ENCODE measurements at places on chromosomes 16 and 17.

- no peak for DNase-seq
These were observed 10.2 kb upstream of the ETV4 start for GRCh38 chr17:43556292-43556691.

GRCh38 chr16:9055661-9056060 is 35.8 kb upstream of the HAPSTR1 start:
- no peak for DNase-seq

DNA sequence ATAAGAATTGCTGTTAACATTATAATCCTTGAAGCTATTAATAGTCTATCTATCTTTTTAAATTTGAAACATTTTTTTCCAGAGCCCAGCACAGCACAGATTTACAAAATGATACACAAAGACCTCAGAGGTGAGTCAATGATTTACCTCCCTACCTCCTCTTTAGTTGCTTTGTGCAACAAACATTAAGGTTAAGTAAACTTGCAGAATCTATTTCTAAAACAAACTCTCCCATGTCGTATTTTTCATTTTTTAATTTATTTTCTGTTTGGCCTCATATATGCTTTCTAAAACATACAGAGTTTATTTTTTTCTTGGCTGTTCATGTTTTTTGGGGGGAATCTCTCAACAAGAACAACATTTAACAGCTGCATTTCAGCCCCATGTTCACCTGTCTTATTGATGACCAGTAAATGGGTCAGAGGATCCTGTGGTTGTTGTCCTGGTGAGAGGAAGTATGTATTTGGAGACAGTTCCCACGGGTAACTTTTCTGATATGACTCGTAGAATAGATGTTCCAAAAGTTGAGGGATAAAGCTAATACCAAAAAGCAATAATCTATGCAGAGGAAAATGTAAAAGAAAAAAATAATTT is 42.6 kb downstream of the ABCA9 start:
- no peak for DNase-seq

DNA sequence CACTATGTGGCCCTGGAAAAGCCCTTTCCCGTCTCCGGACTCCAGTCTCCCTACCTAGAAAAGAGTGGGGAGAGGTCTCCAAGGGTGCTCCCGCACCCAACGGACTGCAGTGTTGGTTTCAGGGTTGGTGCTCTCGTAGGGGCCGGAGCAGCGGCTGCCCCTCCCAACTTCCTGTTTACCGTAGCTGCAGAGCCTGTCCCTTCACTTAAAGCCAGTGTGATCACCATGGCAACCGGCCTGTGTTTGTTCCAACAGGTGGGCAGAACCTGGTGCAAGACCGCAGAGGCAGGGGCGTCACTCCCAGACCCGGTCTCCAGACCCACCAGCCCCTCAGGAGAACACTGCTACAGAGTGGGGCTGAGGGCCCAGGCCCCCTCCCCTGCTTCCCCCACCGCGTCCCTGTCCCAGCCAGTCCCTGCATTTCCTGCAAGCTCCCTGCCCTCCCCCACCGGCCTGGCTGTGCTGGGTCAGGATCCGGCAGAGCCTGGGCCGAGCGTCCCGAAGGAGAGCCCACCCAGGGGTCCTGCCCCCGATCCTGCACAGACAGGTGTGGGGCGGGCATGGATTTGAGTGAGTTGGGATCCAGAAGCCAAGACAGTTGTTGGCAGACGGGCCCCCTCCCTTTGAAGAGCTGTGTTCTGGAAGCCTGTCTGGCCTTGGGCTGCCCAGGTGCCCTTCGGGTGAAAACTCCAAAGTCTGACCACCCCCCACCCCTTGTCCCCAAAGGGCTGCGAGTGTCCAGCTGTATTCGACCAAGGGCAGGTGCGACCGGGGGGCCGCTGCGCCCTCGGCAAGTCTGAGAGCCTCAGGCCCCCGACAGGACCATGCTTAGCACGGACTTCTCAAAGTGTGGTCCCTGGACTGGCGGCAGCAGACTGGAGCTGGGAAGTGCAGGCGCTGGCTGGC is 1.5 kb upstream of the BAIAP3 start:
- peak; percentile 85 for DNase-seq

DNA sequence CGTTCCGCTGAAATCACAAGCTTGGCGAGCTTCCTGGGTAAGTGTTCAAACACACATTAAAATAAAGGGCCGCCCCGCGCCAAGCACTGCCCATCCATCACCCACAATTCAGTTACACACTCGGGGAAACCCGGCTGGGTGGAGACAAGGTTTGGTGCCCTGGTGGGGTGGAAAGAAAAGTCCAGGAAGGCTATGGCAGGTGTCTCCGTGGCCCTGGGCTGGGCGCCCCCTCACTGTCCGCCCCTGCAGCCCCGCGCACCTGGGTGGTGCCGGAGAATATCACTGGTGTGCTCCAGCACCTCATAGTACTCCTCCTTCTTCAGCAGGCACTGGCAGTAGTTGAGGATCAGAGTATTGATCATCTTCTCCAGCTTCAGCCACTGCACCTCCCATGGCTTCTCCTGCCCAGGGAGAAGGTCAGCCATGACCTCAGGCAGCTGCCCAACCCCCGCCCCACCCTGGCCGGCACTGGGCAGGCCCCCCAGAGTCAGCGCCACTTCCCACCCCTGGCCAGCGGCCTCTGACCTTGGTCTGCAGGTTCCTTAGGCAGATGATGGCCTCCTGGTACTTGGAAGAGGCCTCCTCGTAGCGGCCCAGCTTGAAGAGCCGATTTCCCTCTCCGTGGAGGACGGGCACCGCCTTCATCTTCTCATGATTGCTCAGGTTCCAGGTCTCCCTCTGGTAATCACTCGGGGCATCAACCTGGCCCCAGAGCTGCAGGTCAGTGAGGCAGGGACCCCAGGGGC is 8.4 kb downstream of the AIPL1 start:
- DNase-seq: no peak

DNA sequence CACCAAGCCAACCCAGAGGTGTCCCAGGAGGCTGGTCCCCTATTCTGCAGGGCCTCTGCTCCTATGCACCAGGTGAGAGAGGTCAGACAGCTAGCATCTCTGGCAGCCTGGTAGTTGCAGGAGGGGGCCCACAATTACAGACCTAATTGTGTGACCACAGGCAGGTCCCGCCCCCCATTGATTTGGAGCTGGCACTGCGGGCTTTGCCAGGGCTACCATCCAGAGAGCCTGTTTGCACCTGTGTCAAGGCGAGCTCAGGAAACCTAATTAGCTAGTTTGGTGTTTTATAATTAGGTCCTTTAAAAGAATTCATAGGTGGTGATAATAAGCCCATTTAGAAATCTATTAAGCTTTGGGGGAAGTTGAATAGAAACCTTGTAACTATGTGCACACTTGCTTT is 90.2 kb downstream of the MRM1 start:
- DNase-seq: no peak

DNA sequence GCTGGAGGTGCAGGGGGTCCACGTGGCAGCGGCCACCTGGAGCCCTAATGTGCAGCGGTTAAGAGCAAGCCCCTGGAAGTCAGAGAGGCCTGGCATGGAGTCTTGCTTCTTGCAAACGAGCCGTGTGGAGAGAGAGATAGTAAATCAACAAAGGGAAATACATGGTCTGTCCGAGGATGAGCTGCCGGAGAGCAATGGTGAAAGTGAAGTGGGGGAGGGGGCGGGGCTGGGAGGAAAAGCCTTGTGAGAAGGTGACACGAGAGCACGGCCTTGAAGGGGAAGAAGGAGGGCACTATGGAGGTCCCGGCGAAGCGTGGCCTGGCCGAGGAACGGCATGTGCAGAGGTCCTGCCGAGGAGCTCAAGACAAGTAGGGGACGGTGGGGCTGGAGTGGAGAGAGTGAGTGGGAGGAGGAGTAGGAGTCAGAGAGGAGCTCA is 6.0 kb upstream of the SERPINF1 start:
- no peak for DNase-seq

DNA sequence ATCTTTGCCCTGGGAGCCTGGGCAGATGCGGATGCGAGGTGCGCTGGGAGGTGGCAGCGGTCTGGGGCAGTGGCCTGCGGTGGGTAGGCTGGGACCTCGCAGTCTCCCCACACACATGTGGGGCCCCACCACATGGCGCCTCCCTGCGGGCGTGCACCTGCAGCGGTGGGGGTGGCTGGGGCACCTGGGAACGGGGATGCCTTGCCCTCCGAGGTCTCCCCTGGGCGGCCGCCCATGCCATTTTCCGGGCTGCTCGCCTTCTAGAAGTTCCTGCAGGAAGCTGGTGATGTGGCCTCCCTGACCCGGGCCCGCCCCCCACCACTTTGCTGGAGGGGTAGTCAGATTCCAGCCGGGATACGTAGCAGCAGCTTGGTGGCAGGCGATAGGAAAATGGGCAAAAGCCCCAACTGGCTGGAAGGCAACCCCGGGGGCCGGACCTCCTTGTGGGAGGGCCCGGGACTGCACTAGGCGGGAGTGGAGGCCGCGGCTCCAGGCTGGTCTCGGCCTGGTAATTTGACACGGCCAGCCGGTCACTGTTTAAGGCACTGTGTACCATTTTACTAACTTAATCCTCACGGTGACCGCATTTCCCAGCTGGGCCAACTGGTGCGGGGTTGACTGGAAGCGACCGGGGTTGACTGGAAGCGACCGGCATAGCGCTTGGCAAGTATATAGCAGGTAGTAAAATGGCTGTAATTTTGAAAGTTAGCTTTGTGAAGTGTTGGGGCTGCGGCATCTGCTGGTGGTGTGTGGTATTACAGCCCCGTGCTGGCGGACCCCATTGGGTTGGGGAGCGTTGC is 38.5 kb downstream of the IGF2BP1 start:
- peak; percentile 85 for DNase-seq

DNA sequence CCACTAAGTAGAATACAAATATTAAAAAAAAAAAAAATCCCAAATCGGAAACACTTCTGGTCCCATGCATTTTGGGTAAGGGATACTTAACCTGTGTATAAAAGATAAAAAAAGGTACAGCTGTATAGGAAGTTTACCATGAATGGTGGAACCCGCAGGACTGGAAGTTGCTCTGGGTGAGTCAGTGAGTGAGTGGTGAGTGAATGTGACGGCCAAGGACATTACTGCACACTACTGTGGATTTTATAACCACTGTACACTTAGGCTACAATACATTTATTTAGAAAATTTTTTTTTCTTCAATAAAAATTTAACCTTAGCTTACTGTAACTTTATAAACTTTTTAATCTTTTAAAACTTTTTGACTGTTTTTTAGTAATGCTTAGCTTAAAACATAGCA is 71.3 kb upstream of the BCAR1 start:
- no peak for DNase-seq

GRCh38 chr16:12461201-12461600 is 342.5 kb downstream of the CPPED1 start:
- DNase-seq: no peak

DNA sequence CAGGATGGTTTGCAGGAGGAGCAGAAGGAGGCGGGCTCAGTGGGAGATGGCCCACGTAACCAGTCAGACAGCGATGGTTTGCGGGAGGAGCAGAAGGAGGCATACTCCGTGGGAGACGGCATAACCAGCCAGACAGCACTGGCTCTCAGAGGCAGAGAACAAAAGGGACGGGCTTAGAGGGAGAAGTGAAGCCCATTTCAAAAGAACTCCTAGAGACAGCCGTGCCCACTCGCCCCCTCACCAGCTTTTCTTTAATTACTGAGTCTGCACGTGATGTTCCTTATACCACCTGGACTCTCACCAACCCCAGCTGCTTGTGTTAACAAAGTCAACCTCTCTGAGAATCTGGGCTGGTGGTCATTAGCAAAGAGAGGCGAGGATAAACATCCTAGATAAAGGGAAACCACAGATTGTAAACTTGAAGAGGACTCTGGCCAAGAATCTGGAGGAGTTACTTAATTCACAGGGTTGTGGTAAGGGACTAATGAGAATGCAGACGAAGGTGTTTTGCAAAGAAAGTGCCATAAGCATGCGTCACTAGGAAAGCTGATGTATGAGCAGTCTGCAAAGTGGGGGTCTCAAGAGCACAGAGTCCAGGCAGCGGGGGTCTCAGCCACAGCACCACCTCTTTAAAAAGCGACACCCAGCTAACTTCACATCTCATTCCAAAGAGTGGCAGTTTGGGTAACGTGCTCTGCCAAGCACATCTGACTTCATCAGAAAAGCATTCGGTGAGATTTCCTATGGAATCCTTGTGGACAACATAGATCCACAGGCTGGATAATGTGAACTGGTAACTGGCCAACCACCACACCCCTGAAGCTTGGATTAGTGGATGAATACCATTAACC is 51.7 kb downstream of the NXN start:
- DNase-seq: peak; percentile 75

GRCh38 chr16:11349599-11350276 is 4.5 kb downstream of the RMI2 start:
- no peak for DNase-seq

- DNase-seq: peak; percentile 88
These were observed 4.2 kb downstream of the BORCS6 start for GRCh38 chr17:8185582-8186445.

DNA sequence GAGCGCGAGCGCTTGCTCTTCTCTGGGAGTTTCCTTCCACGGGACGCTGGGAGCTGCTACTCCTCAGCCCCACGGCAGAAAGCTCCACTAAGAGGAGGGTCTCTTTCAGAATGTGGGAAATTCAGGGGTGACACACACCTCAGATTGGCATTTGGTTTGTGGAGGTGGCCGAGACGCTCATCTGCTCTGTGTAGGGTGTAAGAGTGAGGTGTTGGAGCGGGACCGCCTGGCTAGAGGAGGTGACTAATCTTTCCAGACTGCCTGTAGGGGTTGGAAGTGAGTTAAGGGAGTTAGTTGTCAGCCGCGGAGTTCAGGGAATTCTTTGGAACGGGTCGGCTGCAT is 735 bp downstream of the PSMD11 start:
- DNase-seq: peak; percentile 48

- no peak for DNase-seq
These were observed 46.7 kb upstream of the ZC3H18 start for GRCh38 chr16:88523309-88524161.

- DNase-seq: peak; percentile 75
These were observed 4.5 kb upstream of the TMEM92 start for GRCh38 chr17:50269477-50270434.

- DNase-seq: no peak
These were observed 743 bp downstream of the ZNF624 start for GRCh38 chr17:16652847-16653366.

DNA sequence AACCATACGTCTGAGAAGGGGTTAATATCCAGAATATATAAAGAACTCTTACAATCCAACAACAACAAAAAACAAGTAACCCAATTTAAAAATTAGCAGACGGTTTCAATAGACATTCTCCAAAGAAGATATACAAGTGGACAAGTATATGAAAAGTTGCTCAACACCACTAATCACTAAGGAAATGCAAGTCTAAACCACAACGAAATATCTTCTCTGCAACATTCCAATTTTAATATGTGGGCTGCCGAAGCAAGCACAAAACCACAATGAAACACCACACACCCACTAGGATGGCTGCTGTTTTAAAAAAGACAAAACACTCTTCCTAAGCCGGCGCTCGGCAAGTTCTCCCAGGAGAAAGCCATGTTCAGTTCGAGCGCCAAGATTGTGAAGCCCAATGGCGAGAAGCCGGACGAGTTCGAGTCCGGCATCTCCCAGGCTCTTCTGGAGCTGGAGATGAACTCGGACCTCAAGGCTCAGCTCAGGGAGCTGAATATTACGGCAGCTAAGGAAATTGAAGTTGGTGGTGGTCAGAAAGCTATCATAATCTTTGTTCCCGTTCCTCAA is 5.9 kb upstream of the SLC13A2 start:
- DNase-seq: no peak

All from neural progenitor cell (in vitro differentiated cells).